GM10248 (cell line): ENCODE measurements at places on chromosomes 1 and 21.

GRCh38 chr1:209805341-209805781, 581 bp downstream of the IRF6 start:
- DNase-seq, result no peak

DNA sequence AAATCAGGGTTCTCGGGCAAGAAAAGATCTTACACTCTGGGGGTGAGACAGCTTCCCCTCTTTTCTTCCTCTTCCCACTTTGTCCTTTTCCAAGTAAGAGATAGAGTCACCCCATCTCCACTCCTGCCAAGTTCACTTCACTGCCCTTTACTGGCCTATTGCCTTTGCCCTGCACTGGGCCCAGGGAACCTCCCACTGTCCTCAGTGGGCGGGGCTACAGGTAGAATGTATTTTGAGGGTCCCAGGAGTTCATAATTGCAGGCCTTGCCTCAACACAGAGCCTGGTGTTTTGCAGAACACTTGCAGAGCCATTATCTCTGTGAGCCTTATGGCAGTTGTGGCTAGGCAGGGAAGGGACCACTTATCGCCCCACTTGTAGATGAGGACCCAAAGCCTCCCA, 3.3 kb downstream of the AMPD2 start:
- no peak for DNase-seq

DNA sequence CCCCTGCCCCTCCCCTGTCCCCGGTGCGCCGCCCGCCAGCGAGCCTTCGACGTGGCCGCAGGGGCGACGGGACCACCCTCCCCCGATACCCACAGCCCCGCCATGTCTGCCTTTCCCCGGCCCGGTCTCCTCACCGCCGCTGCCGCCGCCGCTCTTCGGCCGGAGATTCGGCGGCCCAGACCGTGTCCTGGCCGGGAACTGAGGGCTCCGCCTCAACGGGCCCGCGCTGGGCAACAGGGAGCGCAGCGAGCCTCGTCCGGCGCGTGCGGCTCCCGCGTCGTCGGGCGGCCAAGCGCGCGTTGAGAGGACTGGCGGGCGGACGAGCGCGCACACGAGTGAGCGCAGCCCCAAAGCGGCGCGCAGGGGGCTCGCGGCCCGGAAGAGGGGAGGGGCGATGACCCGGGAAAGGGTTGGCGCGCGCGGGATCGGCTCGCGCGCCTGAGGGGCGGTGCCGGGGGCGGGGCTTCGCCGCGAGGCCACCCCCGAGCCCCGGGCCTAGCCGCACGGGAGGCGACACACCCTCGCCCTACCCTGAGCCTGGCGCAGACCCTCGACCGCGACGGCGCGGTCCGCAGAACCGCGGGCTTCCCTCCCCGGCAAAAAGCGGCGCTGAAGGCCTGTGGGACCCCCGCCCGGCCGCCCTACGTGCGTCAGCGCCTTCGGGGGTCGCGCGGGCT, at the start of gene BTG3:
BTG3 (minus strand) TSS at position 337 of the 677 bp plus-strand sequence. CDS start 3,757 bp downstream, outside the sequence.
- peak; percentile 94 for DNase-seq

- DNase-seq, result no peak
Observed at GRCh38 chr1:107934578-107934977, 30.4 kb downstream of the VAV3 start.

GRCh38 chr1:68620571-68620970, 123.7 kb upstream of the DEPDC1 start:
- no peak for DNase-seq

- no peak for DNase-seq
Observed at GRCh38 chr1:2115702-2116341, 65.6 kb downstream of the PRKCZ start.

DNA sequence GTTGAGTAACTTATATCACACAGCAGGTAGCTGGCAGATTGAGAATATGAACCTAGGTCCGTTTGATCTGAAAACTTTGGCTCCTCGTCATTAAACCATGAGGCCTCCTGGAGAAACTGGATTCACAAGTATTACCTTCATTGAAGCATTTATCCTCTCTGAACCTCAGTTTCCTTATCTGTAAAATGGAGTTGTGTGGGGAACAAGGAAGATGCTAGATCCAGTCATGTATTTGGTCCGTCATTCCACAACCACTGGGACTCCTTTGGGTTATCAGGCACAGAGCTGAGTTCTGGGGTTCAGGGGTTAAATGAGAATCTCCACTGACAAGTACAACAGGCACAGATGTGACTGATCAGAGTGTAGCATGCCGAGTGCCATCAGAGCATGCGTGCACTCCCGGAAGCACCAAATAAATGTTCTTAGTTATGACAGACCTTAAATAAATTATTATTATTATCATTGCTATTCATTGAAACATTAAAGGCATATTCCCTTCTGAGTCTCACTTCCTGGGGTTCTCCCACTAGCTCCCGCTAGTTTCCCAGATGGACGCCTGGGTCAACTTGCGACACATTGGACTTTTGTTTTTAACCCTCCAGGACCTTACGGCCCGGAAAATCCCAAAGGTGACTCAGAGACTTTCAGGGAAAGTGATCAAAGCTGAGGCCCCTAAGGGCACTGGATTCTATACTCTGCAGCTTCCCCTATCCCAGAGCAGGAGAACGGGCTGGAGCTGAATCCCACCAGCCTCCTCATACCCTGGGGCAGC, 130.6 kb downstream of the PLPP3 start:
- DNase-seq, result no peak

GRCh38 chr1:206446688-206447421, 23.4 kb upstream of the IKBKE start:
- no peak for DNase-seq

DNA sequence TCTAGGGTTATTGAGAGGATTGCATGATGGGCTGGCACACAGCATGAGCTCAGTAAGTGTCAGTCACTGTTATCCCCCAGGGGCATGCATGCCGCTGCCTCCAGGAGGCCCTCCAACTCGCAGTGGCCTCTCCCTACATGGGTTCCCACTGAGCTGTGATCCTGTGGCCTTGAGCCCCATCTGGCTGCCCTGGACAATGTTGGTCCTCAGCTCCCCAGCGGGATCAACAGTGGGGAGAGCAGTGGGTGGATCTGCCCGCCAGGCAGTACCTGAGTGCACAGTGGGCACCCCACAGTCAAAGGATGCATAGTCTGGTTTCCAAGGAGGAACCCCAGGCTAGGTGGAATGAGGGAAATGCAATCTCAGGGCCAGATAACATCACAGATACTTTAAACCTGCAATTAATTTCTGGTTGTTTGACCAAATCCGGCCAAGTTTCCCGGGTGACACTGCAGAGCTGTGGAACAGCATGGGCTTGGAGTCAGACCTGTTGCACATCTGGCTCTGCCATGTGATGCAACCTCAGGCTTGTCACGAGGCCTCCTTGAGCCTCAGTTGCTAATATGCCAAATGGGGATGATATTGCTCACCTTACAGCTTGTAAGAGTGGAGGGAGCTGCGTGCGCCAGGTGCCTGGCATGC, 9.3 kb downstream of the PADI3 start:
- DNase-seq, result no peak

DNA sequence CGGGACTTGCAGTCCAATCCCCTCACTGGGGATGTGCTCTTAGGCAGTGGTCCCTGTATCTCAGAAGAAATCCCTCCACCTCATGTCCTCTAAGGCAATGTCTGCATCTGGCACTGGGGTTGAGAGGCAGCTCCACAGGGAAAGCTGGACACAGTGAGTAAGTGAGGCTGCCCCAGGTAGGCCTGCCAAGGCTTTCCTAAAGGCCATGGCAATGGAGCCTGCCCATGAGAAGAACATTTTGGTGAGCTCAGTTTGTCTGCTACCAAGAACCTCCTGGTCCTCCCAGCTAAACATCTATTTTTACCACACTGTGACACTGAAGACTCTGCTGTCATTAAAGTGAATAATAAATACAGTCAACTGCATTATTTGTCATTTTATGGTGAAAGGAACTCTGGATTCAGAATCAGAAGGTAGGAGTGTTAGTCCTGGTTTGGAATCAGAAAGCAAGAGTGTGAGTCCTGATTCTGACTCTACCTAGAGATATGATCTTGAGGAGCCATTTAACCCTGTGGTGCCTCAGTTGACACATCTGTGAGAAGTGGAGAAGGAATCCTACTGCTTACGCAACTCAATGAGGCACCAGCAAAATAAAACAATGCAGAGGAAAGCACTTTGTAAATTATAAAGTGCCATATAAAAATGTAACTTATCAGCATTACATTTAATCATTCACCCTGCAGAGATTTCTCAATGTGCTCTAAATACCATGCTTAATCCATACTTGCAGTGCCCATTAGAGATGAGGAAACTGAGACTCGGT, 41.0 kb downstream of the TBX15 start:
- no peak for DNase-seq

DNA sequence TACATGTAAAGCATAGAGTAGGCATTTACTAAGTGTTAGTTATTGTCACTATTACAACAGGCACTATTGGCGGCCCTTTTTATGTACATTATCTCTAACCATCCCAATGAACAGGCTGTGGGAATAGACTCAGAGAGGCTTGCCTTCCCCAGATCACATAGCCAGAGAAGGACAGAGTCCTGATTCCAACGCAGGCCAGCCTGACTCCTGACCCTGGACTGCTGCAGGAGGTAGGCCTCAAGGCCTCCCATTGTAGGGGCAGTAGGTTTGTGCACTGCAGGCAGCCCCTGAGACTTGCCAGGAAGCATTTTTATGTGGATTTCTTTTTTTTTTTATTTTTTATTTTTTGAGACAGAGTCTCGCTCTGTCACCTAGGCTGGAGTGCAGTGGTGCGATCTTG, 6.4 kb upstream of the GFI1 start:
- DNase-seq, result no peak

- DNase-seq, result no peak
Observed at GRCh38 chr1:179296356-179297104, 2.9 kb downstream of the SOAT1 start.

- DNase-seq, result no peak
Observed at GRCh38 chr1:80047791-80048190, 1041.3 kb upstream of the ADGRL4 start.

DNA sequence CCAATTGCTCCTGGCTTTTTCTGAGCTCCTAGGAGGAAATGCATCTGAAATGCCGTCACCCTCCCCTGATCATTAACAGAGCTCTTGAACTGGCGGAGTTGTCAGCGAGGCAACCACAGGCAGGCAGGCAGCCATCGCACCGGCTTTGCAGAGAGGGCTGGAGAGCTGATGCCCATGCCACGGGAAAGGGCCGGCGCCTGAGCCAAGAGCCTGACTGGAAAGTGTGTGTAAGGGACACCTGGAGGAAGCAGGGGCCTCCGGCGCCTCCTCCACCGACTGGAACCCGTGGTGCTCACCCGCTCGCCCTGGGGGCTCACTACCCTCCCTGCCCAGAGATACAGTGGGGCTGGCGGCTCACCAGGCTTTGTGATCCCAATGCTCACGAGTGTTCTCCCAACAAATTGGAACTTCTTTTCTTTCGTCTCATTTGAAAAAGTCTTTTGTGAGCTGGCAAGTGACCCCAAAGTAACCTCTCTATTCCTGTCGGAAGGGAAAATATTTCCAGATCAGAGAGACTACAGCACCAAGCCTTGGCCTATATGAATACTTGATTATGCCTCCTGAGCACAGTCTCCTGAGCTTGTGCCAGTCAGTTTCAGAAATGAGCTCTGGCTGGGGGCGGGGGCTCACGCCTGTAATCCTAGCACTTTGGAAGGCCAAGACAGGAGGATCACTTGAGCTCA, 97.7 kb upstream of the SLC25A33 start:
- no peak for DNase-seq

DNA sequence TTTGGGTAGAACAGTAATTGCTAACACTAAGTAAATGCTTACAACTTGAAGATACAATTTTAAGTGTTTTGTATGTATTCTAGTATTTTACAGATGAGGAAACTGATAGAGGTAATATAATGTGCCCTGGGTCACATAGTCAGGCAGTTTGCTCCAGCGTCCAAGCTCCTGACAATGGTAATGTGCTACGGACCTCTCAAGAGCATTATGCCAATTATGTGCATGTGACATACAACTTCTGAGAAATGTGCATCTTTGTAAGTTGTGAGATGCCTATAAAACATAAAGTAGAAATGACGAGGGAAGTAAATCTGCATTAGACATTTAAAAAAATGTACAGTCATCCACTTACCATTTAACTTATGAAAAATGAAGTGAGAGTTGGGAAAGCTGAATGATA, 186.8 kb downstream of the LRRC7 start:
- DNase-seq, result no peak
